Osteoblast (primary cell): ENCODE measurements at places on chromosomes 7 and 10. TPM values are rescaled to one million over a fixed set of nuclear protein-coding genes. Genes with fewer than 3 reads are reported as not detected.

Gene SPDYE16
- total RNA-seq, result under 0.01 and 0.36 TPM in 2 replicates

DNA sequence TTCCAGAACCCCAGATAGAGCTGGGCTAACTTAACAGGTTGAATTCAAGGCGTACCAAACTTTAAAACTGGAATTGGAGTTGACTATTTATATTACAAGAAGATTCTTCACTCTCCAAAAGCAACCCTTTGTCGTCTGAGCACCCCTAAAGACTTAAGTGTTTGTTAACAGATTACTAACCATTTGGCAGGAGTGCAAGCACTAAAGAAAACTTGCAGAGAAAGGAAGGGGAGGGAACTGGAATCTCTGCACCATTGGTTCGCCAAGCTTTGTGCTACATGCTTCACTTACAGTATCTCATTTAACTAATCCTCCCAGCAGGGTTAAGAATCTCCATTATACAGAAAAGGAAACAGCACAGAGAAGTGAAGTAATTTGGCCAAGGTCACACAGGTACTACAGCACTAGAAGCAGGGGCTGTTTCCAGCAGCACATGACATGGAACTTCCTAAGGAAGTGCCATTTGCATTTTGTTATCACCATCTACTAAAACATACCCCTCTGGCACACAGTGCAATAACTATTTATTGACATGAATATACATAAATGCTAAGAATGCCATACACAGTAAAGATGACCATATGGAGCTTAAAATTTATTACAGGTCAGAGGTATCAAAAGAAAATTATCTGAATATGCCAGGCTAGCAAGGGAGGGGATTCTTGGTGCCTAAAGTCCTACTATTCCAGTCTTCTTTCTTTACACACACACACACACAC, 201.2 kb downstream of the KCNMA1 start:
- no peak overlapping the region for H3K27ac ChIP-seq
- no peaks in the 10 kb centered on the region for H3K27me3 ChIP-seq
- H3K36me3 ChIP-seq, result no peaks in the 10 kb centered on the region
- DNase-seq, result no peak

DNA sequence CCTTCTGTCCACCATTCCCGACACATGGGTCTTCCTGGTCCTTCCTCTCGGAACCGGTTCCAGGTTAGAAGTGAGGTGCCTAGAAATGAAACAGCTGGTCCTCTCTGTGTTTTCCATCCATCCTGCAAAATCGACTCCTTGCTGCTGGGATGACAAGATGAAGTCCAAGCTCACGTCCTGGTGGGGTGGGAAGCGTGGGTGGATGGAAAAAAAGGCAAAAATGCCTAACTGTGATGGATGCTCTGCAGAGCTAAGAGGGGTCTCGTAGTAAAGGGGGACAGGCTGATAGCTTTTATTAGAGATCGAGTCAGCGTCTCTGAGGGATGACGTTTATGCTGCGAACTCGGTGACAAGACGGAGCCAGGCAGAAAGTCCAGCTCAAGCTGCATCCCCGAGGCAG, 14.1 kb downstream of the CALML5 start:
- no peak for DNase-seq
- no peak overlapping the region for H3K27ac ChIP-seq
- H3K4me1 ChIP-seq, result no peaks in the 10 kb centered on the region

GRCh38 chr10:25561758-25562157, 372.3 kb upstream of the MYO3A start:
- H3K4me1 ChIP-seq, result no peaks in the 10 kb centered on the region
- DNase-seq, result no peak
- no peak overlapping the region for H3K27ac ChIP-seq
- no peaks in the 10 kb centered on the region for H3K36me3 ChIP-seq
